ENCODE measurements at places on chromosomes 6 and 20. TPM values are rescaled to one million over a fixed set of nuclear protein-coding genes. Genes with fewer than 3 reads are reported as not detected.

Gene RPP21
- 64.2 TPM for total RNA-seq

Gene GABRR1
- not detected for total RNA-seq

Gene ZNF391
- total RNA-seq = 3.7 TPM

Gene TLDC2
- 1.1 TPM for total RNA-seq

Gene PRDM13
- 1.3 TPM for total RNA-seq

Gene PBOV1
- not detected for total RNA-seq

Gene FIG4
- 11.4 TPM for total RNA-seq

Gene KHDC1L
- not detected for total RNA-seq

Gene SLC44A4
- 238 TPM for total RNA-seq

Gene CLPSL1
- not detected for total RNA-seq

- no peak for DNase-seq
Measured at GRCh38 chr6:105713474-105714118, 310.7 kb upstream of the PREP start.

DNA sequence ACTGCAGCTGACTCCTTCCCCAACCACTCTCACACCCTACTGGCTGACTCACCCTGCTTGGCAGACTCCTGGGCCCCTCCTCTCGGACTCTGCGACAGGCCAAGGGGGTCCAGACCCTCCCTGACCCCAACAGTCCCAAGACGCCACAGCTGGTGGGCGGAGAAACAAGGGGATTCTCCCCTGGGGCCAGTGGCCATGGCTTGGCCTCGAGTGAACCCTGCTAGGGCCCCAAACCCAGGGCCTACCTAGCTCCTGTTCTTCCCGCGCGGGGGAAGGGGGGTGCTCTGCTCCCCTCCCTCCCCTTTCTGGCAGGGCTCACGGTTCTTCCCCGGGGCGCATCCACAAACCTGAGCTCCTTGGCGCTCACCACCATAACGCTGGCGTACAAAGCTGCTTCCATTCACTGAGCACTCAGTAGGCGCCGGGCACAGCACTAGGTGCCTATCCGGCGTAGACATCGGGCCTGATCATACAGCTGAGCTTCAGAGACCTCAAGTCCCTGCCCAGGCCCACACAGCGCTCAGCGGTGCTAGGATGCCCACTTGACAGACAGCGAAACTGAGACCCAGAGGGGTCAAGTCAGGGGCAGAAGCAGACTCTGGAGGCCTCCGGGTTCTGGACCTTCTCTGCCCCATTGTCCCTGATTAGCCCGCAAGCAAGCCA is 597 bp downstream of the ADA start:
- no peak for DNase-seq

DNA sequence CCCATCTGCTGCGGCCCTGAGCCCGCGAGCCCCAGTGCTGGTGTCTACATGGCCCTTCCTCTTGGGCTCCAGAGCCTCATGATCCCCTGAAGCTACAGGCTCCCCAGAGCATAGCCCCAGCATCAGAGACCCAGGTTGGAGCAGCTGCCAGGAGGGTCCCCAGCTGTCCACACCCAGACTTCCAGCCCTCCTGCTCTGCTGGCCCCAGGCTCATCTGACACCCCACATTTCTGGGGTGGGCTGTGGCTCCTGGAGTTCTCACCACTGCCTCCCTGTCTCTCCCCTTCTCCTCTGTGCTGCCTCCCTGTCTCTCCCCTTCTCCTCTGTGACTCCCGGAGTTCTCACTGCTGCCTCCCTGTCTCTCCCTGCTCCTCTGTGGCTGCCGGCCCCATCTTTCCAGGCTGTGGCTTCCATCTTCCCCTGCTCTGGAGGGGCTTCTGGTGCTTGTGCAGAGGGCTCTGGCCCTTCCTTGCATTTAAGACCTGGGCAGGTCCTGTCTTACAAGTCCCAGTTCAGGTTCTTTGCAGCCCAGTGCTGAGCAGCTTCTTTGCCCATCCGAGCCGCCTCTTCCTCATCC is 108.1 kb downstream of the ERMARD start:
- DNase-seq = no peak

- no peak for DNase-seq
Measured at GRCh38 chr20:37376324-37376723, 30.4 kb downstream of the SRC start.

DNA sequence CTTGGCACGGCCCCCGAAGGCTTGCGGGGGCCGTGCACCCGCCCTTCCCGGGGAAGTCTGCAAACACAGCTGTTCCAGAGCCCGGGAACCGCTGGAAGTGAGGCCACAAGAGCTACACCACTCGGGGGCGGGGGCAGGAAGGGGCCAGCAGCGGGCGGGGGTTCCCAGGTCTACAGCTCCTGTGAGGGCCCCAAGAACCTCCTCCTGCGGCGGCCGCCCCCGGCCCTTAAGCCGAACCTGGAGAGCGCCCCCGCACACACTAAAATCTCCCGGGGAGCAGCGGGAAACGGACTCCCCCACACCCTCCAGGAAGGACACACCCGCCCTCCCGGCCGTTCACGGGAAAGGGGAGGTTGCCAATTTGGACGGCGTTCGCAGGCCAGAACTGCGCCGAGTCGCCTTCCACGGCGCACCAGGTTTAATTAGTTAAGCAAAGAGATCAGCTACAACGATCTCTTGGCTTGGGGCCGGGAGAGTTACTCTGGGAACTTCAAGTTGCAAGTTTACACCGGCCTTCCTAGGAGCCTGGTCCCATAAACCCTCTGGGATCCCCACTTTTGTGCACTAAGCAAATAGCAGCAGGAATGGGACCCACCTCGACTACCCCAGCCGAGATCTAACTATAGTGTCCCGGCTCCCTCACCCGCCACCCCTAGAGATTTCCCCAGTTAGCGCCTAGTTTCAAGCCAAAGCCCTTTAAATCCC is 1.7 kb downstream of the JAG1 start:
- DNase-seq = no peak

- DNase-seq = no peak
Measured at GRCh38 chr6:37530297-37530696, 30.6 kb upstream of the CCDC167 start.

- DNase-seq = peak; percentile 97
Measured at GRCh38 chr6:27251606-27252251, 4.2 kb downstream of the PRSS16 start.

GRCh38 chr6:37923514-37923913 is 104.0 kb downstream of the ZFAND3 start:
- DNase-seq = no peak

DNA sequence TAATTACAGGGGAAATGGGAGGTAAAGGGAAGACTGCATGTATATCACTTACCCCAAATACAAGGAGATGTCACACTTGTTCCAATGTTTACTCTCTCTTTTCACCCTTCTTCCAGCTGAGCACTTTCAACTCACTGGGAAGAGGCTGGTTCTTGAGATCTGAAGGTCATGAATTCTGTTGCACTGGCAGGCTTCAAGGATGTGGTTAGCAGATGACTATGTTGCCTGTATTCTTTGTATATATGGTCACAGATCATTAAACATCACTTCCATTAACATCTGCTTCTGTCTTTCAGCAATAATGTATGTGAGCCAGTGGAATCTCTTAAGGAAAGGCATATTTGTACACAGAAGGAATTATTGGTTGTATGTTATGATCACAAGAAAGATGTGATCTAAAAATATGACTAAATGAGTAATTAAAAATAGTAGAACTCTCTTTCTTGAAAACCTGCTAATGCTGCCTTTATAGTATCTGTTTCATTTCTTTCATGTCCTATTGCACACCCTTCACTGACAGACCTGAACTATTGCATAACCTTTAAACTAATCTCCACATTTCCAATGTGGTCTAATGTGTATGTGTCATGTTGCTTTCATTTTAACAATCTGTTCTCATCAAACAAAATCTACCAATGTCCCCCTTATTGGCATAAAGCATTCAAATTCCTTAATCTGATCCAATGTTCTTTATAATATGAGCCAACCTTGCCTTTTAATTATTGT is 131.4 kb upstream of the EPHA7 start:
- no peak for DNase-seq

DNA sequence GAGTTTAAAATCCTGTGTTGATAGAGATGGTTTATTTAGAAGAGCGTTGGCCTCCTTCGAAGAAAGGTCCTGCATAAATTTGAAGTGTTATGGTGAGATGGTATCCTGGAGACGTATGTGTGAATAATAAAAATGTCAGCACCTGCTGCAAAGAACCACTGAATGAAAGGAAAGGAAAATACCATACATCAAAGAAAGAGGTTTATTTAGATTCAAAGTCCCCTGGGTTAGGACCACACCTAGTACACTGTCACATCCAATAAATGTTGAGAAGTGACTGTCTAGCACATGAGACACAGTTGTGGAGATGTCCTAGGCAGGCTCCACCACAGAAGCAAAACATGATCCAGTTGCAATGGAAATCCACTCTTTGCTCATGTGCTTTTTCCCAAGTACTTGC is 214.7 kb downstream of the PAX1 start:
- no peak for DNase-seq

DNA sequence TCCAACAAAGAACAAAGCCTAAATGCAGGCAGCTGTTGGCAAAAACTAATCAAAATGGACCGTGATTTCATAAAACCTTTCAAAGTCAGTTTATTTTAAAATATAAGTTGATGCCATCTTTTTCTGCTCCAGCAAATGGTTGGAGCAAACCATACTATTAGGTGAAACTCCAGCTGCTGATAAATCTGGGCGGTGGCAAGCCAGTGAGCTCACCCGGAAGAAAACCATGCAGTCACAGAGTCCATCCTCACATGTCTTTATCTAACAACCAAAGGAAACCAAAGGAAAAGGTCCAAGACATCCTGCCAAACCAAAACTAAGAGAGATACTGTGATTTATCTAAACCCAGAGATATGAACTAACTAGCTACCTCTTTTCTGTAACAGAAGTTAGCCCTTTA is 72.6 kb downstream of the HIVEP2 start:
- DNase-seq = no peak

DNA sequence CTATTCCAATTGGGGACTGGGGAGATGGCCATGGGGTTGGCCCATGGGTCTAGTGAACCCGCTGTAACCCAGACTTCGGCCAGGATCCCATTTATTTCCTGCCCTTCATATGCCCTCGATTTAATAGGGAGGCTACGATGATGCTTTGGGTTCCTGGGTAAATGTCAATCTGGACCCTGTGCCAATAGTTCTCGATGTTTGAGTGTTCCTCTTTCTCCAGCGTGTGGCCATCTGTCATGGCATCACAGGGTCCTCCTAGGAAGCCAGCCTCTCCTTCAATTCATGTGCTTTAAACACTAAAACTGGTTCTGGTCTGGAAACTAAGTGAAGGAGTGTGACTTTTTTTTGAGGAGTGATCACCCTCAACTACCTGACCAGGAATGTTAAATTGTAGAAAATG is 28.7 kb upstream of the ELMO2 start:
- DNase-seq = no peak

- DNase-seq = no peak
Measured at GRCh38 chr20:57897891-57898290, 188.1 kb upstream of the PMEPA1 start.

GRCh38 chr6:7628909-7629308 is 38.9 kb downstream of the SNRNP48 start:
- DNase-seq = no peak

DNA sequence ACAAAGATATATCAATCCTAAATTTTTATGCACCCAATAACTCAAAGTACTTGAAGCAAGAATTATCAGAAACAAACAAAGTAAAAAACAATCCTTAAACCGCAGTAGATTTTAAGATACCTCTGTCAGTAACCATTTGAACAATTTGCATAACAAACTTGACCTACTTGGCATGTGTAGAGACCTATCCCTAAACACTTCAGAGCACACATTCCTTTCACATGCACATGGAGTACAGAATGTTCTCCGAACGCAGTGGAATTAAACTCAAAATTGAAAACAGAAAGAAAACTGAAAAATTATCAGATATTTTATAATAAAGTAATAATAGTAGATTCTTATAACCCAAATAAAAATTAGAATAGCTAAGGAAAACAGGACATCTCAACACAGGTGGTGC is 162.6 kb upstream of the THBS2 start:
- no peak for DNase-seq

DNA sequence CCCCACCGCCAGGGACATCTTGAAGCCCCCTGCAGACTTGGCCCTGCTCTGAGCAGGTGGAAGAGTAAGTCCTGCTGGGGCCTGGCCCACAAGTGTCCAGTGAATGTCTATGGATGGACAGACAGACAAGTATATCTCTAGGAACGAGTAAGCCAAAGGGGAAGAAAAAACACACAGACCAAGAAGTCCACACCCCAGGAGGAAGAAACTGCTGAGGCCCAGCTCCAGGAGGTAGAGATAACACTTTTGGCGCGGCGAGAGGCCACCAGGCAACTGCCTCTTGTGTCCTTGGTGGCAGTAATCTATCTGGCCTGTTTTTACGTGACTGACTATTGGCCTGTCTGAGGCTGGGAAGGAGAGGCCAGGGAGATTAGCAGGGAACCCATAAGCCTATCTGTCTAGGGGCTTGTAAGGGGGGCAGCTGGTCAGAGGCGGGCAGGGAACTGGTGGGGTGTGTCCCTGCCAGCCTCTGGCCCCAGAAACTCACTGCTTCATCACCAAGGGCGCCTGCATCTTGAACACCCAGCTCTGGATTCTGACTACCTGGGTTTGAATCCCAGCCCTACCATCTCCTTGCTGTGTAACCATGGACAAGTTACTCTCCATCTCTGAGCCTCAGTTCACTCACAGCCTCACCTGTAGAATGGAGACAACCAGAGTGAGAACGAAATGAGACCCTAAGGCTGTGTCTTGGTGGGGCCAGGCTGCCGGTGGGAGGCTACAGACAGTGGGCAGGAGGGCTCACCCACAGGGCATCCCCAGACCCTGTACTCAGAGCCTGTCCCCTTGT is 31.3 kb downstream of the C20orf203 start:
- DNase-seq = no peak

- no peak for DNase-seq
Measured at GRCh38 chr20:53387983-53388675, 205.5 kb downstream of the ZNF217 start.

GRCh38 chr6:79512014-79512413 is 25.2 kb downstream of the LCA5 start:
- DNase-seq = no peak

GRCh38 chr6:42431356-42431755 is 20.4 kb downstream of the TRERF1 start:
- no peak for DNase-seq

- no peak for DNase-seq
Measured at GRCh38 chr6:43860285-43860684, 90.3 kb downstream of the VEGFA start.

DNA sequence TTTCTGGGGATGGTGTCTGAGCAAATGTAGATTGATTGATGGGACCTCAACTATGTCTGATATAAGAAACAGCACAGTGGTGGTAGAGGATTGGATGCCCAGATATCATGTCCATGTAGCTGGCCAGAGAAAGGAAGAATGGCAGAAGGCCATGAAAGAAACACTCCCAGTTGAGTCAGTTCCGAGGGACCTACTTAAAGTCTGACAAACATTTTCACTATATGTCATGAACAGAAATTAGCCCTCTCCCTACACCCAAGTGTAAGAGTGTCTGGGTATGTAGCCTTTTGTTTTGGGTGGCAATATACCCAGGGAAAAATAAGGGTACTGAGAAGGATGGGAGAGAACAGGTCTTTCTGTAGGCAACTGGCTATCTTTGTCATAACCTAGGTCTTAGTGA is 434.2 kb downstream of the BCKDHB start:
- DNase-seq = no peak

- DNase-seq = no peak
Measured at GRCh38 chr20:4038676-4039370, 23.5 kb upstream of the RNF24 start.

Data from Calu3 (cell line).